Esophagus squamous epithelium (tissue), 5 donors: ENCODE measurements at places on chromosomes 4 and X. TPM values are rescaled to one million over a fixed set of nuclear protein-coding genes. Genes with fewer than 3 reads are reported as not detected.
A peak's percentile ranks its signal among the peaks of the same experiment; 100 is the strongest.

DNA sequence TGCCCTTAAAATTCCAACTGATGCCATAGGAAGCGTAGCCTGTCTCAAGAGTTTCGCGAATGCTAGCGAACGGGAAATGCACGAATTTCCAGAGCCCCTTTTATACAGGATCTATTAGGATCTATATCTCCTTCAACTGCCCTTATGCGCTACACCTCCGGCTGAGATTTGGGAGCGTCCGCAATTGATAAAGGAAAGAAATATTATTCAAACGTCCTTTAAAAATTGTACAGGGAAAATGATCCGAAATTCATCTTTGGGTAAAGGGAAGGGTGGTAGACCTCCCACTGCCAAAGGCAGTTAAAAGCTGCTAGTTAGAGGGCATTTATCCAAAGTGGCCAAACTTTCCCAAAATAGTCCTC lies 609 bp downstream of the NR3C2 start:
- DNase-seq, result no peak
- peak overlapping the region; percentile 82 for H3K4me3 ChIP-seq
- H3K27me3 ChIP-seq, result no peaks in the 10 kb centered on the region
- H3K27ac ChIP-seq, result peak overlapping the region; percentile 90
- peaks cover 6% of the 10 kb centered on the region for H3K4me1 ChIP-seq

The ABLIM2 gene
- 15.6 TPM for total RNA-seq

The FRAS1 gene
- total RNA-seq, result 11.4 TPM

DNA sequence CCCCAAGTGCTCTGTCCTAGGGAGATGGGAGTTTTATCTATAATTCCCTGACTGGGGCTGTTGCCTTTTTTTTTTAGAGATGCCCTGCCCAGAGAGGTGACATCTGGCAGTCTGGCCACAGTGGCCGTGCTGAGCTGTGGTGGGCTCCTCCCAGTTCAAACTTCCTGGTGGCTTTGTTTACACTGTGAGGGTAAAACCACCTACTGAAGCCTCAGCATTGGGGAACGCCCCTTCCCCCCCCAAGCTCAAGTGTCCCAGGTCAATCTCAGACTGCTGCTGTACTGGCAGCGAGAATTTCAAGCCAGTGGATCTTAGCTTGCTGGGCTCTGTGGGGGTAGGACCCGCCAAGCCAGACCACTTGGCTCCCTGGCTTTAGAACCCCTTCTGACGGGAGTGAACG lies 38.3 kb upstream of the CBLL2 start:
- H3K27ac ChIP-seq, result no peak overlapping the region
- H3K4me3 ChIP-seq, result no peak overlapping the region
- H3K4me1 ChIP-seq, result no peaks in the 10 kb centered on the region
- no peaks in the 10 kb centered on the region for H3K27me3 ChIP-seq

The RAB9B gene
- 0.23 TPM for total RNA-seq

DNA sequence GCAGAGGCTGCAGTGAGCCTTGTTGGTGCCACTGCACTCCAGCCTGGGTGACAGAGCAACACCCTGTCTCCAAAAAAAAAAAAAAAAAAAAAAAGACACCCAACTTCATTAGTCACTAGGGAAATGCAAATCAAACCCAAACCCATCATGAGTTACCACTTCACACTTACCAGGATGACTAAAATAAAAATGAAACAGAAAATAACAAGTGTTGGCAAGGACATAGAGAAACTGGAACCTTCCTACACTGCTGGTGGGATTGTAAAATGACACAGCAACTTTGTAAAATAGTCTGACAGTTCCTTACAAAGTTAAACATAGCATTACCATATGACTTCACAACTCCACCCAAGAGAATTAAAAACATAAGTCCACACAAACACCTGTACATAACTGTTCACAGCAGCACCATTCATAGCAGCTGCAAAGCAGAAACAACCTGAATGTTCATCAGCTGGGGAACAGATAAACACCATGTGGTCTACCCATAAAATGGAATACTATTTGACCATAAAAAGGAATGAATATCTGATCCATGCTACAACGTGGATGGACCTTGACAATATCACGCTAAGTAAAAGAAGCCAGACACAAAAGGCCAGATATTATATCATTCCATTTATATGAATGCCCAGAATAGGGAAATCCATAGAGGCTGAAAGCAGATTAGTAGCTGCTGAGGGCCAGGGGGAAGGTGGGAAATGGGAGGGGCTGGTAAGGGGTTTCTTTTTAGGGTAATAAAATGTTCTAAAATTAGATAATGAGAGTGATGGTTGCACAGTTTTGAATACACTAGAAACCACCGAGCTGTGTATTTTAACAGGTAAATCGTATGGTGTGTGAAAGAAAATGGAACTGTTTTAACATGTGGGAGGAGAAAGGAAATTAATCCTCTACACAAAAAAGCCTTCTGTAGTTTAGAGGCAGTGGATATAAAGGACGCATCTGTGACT lies 18.3 kb downstream of the CD99L2 start:
- no peak overlapping the region for H3K27ac ChIP-seq
- no peak overlapping the region for H3K4me3 ChIP-seq
- no peaks in the 10 kb centered on the region for H3K27me3 ChIP-seq
- no peaks in the 10 kb centered on the region for H3K4me1 ChIP-seq
- no peak for DNase-seq
